T1000 (cell line): ENCODE measurements at places on chromosomes 12 and 14.

- DNase-seq: no peak
Measured at GRCh38 chr14:29085546-29085945, 319.0 kb downstream of the FOXG1 start.

DNA sequence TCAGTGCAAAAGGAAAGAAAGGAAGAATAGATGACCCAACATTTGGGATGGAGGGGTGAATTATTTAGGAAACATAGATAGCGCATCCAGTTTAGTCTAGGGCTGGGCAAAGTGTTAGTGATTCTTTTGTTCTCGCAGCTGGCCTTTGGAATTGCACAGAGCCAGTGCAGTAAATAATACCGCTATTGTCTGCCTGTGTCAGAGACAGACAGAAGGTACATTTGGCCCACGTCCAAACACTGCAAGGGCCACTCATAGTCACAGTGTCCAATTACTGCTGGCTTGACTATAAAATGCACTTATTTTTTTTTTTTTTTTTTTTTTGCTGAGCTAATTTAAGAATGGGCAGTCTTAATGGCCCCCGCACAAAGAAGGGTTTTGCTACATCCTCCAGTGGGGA is 638.6 kb downstream of the BCL11B start:
- no peak for DNase-seq

GRCh38 chr14:38279572-38279971 is 23.7 kb upstream of the CLEC14A start:
- no peak for DNase-seq

DNA sequence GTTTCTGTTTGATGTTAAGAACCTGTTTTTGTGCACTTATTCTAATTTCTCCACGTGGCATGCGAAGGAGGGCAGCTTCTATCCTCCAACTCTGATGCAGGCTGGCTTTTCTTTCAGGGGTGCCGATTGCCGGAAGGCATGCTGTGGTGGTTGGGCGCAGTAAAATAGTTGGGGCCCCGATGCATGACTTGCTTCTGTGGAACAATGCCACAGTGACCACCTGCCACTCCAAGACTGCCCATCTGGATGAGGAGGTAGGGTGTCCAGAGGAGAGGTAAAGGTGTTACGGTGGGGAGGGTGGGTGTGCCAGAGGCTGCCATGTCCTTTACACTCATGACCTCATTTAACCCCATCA is 29.6 kb downstream of the MTHFD1 start:
- DNase-seq: no peak

DNA sequence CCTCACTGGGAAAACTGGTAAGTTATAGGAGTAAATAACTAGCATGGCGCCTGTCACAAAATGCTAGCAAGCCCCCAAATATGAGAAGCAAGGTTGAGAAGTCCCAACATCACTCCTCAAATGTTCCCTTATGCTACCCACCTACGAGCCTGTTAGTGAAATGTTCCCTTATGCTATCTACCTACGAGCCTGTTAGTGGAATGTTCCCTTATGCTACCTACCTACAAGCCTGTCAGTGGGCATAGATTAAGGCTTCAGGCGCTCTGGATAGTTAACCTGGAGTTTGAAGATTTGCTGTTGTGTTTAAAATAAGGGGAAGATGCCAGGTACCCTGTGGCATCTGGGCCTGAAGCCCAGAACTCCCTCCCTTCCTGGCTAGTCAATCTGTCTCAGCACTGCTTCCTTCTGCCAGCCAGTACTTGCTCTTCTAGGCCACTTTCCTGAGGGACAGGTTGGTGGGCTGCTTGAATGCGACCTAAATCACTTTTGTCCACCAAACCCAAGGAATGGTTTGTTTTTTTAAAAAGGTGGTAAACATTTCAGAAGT is 67.1 kb upstream of the SINHCAF start:
- DNase-seq: no peak

DNA sequence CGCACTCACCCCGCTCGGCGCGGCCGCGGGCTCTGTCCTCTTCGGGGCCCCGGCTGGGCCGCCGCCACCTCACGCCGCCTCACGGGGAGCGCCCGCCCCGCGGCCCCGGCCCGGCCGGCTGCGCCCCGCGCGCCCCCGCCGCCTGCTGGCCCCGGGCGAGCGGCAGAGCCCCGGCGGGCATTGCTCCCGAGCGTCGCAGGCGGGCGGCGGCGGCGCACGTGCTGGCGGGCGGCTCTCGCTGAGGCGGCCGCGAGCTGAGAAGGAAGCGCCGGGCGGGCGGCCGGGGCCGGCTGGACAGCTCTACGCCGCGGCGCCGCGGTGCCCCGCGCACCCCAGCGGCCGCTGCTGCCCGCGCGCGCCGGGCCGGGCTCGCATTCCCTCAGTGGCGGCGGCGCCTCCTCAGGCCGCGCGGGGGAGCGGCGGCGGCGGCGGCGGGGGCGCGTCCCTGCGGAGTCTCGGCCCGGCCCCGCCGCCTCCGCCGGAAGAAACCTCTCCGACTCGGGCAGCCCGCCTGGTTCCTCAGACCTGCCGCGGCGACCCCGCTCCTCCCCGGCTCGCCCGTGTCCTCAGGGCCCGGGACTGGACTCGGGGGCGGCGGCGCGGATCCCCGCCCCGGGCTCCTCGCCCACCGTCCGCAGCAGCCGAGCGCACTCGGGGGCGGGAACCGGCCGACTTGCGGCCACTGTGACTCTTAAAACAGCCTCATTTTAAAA is at the start of gene PITPNM2:
PITPNM2 (minus strand) TSS at position 347 of the 713 bp plus-strand sequence. CDS start 116,500 bp downstream, outside the sequence.
- DNase-seq: peak; percentile 25

DNA sequence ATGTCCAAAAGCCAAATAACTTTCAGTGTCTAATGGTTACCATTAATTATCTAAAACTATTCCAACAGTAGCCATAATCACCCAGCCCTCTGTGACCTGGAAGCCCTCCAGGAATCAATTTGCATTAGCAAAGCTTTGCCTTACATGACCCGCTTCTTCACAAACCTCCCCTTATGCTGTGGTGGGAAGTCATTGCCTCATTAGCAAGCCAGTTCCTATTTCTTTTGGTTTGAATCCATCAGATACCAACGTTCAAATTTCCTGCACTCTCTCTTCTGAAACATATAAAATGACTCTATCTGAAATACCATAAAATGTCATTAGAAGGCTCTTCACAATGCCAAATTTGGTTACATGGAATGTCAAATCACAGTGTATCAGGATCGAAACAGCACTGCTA is 268.3 kb upstream of the PRKD1 start:
- DNase-seq: no peak

DNA sequence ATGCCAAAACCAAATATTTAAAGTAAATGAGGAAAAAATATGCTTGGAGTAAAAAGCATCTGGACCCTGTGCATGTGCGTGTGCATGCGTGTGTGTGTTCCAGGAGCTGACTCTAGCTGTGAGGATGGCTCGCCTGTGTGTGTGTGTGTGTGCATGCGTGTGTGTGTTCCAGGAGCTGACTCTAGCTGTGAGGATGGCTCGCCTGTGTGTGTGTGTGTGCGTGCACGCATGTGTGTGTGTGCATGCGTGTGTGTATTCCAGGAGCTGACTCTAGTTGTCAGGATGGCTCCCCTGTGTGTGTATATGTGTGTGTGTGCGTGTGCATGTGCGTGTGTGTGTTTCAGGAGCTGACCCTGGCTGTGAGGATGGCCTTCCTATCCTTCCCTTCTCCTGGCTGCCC is 357.7 kb downstream of the CACNA1C start:
- DNase-seq: no peak

- DNase-seq: no peak
Measured at GRCh38 chr12:67035121-67035520, 234.0 kb upstream of the CAND1 start.

DNA sequence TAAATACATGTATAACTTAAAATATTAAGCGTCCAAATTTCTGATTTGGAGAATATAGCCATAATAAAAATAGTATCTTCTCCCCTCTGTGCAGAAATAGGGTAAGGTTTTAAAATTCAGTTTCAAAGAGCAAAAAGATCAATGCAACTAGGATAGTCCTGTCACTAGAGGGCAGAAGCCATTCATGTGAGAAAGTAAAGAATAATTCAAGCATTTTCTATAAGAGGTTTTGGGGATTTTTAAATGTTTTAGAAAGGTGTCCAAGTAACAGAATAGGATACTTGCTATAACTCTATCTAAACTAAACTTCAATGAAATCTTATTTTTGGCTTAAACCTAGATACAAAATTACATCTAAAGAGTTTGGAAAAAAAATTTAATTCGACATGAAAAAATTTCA is 50.3 kb downstream of the ADAMTS20 start:
- no peak for DNase-seq
